ENCODE measurements at places on chromosomes 5 and 9.

GRCh38 chr5:80854583-80854982 is 105.6 kb upstream of the RASGRF2 start:
- DNase-seq, result no peak

DNA sequence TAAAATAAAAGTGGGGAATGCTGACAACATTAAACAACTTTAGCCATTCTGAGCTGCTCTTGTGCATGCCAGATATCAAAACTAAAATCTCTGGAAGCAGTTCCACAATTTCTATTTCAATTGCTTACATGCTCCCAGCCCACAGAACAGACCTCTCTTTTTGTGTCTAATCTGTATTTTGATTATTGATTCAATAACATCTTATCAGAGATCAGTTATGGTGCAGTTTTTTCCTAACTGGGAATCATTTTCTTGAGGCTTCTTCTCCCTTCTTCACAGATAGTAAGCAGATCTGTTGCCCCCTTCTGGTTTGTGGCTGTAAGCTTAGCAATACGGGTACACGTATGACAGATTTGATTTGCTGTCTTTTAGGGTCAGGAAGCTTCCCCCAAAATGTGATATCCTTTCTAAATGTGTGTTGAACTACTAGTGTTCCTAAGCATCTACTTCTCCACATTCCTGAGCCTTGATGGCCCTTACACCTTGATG is 39.4 kb downstream of the MRPS27 start:
- DNase-seq, result no peak

DNA sequence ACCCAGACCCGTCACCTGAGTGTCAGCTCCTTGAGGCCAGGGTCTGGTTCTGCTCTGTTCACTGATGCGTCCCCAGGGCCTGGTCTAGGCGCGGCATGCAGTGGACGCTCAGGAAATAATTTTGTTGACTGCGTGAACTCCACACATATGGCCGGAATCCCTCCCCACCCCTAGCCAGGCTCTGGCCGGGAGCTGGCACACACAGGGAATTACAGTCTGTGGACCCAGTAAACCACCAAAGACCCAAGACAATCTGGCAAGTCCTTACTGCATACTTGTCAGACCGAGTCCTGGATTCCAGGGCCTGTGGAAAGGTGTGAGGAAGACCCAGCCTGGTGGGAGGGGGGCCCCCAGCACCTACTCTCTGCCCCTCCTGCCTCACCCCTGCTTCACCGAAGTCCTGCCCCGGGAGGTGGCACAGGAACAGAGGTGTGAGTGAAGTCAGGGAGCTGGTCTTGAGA is 113.0 kb upstream of the IER5L start:
- no peak for DNase-seq

- no peak for DNase-seq
Measured at GRCh38 chr5:96537386-96537785, 104.3 kb upstream of the PCSK1 start.

- DNase-seq, result no peak
Measured at GRCh38 chr9:124455820-124456219, 5.6 kb downstream of the ADGRD2 start.

GRCh38 chr5:16082053-16082452 is 97.5 kb downstream of the MARCHF11 start:
- DNase-seq, result no peak

DNA sequence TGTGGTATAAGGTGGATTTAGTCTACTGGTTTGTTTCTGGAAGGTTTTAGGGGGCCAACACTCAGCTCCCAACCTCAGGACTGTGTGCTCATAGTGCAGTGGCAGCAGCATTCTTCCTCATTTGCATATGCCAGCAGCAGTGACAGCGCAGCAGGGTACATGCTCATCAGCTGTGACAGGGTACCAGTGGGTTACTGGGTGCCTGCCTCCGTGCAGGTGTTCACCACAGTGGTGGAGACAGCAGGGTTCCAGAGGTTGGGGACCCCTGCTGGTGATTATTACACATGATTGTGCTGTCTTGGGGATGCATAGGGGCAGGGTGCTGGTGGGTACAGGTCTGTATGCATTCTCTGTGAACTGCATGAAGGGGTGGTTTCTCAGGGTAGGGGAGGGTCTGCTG is 45.5 kb upstream of the IFNE start:
- no peak for DNase-seq

DNA sequence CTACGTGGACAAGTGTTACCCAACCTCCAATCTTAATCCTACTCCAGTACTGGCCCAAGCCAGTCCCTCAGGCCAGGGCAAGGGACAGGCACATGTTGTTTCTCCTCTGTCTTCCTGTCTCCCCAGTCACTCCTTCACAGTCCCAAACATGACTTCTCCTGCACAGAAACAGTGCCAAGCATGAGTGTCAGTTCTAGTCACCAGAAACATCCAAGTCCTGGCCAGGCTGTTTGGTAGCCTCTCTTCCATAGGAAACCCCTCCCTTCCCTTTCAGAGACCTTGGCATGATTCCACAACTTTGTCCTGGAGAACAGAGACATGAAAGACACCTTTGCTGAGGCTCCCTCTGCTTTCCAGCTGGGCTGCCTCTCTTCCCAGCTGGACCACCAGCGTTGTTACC is 56.2 kb upstream of the SLC2A8 start:
- DNase-seq, result no peak

GRCh38 chr9:14107977-14108376 is 206.0 kb downstream of the NFIB start:
- no peak for DNase-seq

DNA sequence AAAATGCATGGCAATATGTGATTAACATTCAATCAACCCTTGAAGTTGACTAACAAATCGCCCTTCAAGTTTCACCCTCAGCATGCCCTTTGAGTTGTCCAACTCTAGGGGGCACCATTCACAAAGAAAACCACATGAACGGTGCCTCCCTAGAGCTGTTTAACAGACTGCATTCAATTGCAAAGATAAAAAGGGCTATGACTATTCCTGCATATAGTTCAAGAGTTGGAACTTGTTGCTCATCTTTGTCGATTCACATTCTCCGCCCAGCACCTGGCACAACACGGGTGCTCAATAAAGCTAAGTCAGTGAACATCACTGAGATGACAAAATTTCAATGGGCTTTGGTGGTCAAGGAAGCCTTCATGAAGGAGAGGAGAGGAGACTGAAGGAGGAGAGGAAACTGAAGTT is 69.6 kb upstream of the SLC30A5 start:
- no peak for DNase-seq

GRCh38 chr5:135608361-135608760 is 29.6 kb upstream of the CXCL14 start:
- DNase-seq, result no peak
